ENCODE measurements at places on chromosomes 2 and 18.

DNA sequence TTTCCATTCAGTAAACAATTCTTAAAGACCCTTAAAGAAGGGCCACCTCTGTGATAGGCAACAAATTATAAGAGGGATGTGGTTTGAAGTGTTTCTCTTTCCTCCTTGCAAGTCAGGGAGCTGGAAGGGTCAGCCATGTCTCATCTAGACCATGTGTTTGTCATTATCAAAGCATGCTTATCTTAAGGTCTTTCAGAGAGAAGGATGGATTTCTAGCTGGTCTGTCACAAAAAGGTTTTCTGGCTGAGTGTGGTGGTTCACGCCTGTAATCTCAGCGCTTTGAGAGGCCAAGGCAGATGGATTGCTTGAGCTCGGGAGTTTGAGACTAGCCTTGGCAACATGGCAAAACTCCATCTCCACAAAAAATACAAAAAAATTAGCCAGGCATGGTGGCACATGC, 59.2 kb upstream of the PEX13 start:
- DNase-seq: no peak

DNA sequence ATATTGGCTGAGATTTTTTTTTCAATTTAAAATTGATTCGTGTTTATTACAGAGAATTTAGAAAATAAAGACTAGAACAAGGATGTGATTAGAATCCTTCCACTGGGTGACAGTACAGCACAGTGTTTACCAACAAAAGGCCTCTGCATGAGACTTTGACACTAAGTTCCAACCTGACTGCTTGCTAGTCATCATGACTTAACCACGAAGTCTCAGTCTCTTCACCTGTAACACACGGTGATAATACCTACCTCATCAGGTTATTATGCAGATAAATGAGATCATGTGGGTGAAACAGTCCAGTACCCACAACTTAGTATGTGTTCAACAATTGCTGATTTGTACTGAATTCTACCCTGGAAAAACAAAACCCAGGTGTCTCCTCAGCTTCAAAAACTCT, 151.2 kb downstream of the STK39 start:
- DNase-seq: no peak

DNA sequence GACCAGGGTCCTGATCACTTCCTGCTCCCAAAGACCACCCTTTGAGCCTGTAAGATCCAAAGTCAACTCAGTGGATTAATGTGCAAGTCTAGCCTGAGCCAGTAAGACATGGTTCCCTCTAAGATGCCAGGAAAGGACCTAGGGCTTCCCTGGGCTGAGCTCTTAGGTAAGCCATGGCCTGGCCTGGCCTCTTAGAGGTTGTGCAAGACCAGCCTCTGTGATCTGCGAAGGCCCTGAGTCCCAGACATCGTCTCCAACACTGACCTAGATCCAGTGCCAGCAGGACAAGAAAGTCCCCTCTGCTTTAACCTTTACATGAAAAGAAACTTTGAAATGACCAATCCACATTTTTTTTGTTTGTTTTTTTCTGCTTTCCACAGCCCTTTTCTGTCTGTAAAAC, 73.6 kb upstream of the CYP1B1 start:
- no peak for DNase-seq

DNA sequence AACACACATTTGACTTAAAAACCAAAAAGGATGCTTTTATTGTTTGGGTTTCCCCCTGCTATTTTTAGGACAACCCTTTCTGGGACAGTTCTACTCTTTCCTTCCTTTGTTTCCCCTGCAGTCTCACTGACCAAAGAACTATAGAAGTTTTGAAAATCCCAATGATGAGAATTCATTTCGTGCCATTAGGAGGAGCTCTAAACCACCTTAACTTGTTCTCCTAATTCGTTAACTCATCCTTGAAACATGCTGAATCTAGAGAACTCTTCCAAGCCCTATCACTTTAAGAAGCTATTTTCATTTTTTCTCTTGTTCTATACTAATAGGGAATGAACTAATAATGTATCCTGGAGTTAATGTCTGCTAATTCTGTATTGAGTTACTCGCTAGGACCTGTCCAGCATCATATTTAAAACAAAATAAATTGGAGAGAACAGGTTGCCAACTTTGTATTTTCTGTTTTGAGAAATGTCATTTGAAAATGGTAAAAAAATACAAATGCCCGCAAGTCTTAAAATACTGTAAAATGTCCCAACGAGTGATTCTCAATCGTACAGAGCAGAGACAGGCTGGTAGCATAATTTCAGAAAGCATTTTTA, 62.9 kb downstream of the AFTPH start:
- DNase-seq: no peak

GRCh38 chr2:203470371-203470770, 64.7 kb downstream of the RAPH1 start:
- no peak for DNase-seq

- DNase-seq: no peak
These were observed 81.5 kb downstream of the BCL2 start for GRCh38 chr18:63237881-63238692.

GRCh38 chr2:182081602-182082260, 96.1 kb downstream of the PPP1R1C start:
- no peak for DNase-seq

- no peak for DNase-seq
These were observed 2.0 kb upstream of the HK2 start for GRCh38 chr2:74831693-74832530.

DNA sequence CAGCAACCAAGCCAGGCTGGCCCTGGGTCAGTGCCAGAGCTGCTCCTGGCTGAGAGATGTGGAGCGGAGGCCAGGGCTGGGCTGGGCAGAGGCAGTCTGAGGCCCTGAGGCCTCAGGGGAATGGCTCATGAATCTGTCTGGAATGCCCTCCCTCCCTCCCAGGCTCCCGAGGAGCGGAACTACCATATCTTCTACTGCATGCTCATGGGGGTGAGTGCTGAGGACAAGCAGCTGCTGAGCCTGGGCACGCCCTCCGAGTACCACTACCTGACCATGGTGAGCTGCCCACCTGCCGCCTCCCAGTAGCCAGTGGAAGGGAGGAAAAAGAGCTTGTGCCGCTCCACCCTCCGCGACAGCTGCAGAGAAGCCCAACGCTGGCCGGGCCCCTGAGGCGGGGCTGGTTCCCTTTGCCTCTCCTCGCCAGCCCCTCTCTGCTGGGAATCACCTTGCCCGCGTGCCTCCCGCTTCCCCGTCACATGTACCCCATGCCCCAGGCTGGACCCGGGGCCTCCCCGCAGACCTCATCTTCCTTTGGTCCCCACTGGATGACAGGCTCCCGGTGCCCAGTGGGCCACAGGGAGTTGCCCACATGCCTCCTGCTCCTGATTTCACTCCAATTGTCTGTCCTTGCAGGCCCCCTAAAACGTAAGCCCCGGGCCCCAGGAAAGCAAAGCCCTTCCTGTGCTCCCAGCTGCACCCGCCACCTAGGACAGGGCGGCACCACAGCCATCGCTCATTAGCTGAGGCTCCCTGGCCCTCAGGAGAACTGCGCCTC, 41.1 kb downstream of the MYO7B start:
- no peak for DNase-seq

DNA sequence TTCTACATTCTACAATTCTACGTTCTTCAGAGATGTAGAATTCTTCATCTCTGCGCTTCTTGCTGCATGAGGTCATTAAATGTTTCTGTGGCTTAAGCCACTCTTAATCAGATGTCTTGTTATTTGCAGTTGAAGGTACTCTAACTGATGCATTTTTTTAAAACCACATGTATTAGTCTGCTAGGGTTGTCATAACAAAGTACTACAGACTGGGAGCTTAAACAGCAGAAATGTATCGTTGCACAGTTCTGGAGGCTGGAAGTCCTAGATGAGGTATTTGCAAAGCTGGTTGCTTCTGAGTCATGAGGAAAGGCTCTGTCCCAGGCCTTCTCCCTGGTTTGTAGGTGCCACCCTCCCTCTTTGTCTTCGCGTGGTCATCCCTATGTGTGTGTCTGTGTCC, 176.3 kb upstream of the GLI2 start:
- DNase-seq: no peak

DNA sequence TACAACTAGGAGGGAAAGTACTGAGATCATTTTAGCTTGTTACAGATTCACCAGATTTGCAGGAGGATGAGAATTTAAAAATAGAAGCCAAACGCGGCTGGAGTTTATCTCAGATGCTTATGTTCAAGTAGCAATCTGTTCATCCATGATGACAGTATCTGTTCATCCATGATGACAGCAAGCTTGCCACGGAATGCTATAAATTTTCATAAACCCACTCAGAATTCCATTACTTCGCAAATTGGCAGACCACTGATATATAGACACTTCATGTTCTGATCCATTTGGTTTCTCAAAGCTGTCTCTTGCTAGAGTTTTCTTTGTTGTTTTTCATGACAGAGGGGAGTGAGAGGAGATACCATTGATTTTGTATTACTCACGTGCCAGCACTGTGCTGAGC, 84.2 kb downstream of the GAREM1 start:
- no peak for DNase-seq

DNA sequence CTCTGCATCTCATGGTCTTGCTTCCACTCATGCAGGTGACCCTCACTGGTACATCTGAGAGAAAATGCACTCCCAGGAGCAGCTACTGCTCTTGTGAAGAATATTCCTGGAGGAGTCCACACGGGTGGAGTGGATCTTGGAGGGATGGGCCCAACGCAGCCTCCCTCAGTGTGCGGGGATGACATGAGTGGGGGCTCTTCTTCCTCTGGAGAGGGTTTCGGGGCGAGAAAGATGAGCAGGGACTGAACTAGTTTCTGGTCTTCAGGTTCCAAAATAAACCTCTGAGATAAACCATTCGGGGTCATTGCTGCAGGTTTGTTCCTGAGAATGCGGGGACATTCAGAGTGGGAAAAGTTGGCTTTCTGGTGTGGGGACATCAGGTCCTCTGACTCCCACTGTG, 39.1 kb downstream of the COPS8 start:
- DNase-seq: no peak

- no peak for DNase-seq
These were observed 233.5 kb downstream of the PID1 start for GRCh38 chr2:229037621-229038020.

GRCh38 chr18:48029296-48029986, 99.0 kb upstream of the SMAD2 start:
- DNase-seq: no peak

- no peak for DNase-seq
These were observed 726.5 kb downstream of the SLC4A3 start for GRCh38 chr2:220353897-220354296.

- DNase-seq: no peak
These were observed 202.3 kb upstream of the RAB6C start for GRCh38 chr2:129777146-129777545.

DNA sequence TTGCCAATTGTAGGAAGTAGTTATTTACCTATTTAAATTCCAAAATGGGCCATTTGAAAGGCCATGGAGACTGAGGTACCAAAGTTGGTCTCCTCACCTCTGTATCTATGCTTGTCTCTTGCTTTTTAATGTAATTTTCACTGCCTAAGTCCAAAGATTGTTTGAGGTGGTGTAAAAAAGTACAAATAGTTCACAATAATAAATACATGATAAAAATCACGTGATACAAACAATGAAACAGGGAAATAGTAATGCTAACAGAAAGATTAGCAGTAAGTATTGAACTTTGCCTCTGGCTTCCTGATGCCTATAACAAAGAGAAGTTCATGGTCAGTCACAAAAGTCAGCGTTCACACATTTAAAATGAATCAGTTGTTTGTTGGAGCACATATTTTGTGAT, 67.6 kb downstream of the CNTNAP5 start:
- DNase-seq: no peak

DNA sequence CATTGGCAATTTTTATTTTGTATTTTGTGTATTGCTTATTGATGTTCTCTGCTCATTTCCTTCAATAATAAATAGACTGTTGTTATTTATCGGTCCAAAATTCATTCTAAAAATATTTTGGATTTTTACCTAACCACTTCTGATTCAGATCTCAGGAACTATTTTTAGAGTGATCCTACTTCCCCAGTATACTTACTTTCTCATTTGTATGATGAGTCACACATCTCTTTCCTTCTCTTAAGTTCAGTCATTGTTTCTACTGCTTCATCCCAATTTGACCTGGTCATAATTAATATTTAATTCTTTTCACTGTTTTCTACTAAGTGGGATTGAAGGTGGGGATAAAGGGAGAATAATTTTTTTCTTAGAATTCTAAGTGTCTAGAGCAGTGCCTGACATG, 75.1 kb downstream of the AGPS start:
- no peak for DNase-seq

DNA sequence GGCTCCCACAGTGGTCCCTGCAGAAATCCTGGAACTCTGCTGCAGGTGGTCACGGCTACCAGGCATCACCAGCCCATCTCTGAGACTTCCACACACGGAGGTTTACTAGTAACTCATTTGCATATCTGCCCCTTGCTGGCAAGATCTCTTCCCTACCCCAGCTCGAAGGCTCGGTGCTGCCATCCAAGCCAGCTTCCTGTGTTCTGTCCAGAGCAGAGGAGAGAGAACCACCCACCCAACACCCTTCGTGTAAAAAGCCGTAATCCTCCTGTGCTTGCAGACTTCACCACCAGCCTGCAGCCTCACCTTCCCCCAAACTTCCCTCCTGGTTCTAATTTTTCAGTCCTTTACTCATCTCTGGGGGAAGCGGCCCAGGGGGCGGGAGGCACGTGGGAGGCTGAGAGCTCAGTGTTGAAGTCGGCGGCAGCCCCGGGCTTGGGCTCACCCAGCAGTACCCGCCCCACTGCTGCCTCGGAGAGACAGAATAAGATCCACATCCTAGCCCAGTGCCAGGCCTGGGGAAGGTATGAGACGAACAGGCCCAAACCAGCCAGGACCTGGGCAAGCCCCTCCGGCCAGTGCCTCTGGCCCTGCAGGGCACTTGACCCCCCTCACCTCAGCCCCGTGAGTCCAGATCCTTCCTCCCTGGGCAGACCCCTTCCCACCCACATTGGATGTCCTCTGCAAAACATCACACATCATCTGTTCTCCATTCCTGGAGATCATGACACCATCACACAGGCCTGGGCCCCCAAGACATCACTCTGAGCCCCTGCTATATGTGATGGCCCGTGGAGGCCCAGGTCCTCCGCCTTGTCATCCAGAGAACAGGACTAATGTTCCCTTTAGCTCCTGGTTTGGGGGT, 145.8 kb upstream of the ID2 start:
- no peak for DNase-seq

DNA sequence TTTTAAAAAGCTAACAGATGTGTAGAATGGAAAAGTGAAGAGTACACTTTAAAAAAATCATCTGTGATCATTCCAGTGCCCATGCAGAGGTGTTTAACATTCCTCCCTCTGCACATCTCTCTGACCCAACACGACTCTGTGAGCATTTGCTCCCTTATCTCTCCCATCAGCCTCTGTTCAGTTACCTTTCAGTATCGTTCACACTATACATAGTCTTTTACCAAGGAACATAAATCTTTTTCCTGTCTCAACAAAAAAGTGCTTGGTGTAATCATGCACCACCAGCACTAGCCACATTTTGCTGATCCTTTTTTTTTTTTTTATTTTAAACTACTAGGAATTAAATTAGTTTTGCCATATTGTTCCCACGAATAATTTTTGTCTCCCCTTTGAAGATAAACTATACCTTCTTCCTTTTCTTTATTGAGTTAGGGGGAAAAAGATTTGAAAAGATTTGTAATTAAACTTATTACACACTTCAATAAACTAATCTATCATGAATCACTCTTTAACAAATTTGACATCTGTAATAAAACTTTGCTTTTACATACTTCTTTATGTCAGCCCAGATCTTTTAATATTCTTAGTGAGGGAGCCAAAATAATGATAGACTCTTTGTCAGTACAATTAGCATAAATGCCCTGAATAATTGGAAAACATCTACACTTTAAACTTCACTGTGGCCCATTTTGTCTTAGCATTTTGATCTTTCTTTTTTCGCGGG, 489.8 kb upstream of the FANCL start:
- DNase-seq: no peak
